Germinal center (tissue), 1 donor: ENCODE measurements at places on chromosomes 4 and X.

DNA sequence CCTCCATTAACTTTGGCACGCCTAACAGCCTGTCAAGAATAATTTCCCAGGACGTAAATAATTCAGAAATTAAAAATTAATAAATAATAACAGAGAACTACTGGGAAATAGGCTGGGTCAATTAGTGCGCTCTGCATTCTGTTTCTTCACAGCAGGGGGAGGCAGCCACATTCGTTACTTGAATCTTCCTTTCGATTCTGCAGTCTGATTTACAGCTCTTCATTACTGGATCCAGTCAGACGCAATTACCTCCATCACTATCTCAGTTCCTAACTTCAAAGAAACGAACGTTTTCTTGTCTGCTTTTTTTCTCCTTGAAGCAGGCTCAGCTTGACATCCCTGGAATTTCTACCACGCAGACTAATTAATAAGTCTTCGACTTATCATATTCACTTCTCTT lies 9.0 kb upstream of the RPL34 start:
- no peak for DNase-seq

DNA sequence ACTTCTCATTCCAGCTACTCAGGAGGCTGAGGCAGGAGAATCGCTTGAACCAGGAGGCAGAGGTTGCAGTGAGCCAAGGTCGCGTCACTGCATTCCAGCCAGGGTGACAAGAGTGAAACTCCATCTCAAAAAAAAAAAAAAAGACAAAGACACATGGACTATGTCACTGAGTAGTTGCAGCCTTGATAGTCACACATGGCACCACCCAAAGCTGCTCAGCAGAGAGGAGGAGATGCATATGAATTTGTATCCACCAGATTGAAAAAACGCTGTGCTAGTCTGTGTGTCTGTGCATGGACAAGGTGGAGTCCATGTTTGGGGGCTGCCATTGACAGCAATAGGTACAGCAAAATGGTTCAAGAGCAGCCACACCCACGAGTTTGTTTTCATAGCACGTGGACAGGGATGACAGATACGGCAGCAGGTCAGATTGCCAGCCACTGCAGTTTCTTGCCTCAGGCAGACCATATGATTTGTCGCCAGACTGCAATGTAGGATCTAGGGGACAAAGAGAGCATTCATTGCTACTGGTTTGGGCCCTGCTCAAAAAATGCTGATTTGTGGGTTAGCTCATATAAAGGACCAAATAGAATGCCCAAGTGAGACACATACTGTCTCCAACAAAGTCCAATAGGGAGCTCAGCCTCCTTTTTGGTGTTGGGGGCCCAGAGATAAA lies 89.9 kb downstream of the CEP135 start:
- no peak for DNase-seq

- DNase-seq: no peak
Observed at GRCh38 chr4:25915353-25915705, 1.3 kb downstream of the SMIM20 start.

- DNase-seq: no peak
Observed at GRCh38 chr4:101337688-101338087, 9.6 kb downstream of the PPP3CA start.

DNA sequence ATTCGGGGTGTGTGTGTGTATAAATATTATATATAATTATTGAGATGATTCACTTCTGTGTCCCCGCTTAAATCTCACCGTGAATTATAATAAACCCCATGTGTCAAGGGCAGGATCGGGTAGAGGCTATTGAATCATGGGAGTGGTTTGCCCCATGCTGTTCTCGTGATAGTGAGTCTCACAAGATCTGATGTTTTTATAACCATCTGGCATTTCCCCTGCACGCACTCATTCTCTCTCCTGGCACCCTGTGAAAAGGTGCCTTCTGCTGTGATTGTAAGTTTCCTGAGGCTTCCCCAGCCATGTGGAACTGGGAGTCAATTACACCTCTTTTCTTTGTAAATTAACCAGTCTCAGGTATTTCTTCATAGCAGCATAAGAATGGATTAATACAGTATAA lies 851.4 kb upstream of the AGA start:
- DNase-seq: no peak

DNA sequence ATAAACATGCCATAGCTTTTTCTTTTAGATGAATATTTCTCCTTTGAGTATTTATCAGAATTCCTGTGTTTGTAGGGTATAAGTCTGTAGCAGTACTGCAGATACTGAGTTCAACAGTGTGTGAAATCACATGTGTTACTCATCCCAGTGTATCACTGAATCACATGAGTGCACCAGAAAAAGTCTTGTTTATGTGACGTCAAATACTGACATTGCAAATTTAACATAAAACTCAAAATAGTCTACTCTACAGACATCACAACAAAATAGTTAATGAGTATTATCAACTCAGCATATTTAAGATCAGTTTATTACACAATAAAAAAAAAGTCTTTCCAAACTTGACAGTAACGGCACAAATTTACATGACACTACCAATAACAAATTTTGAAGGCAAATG lies 221.3 kb downstream of the DCTD start:
- no peak for DNase-seq

GRCh38 chr4:7842384-7843279 lies 97.0 kb downstream of the AFAP1 start:
- DNase-seq: no peak

DNA sequence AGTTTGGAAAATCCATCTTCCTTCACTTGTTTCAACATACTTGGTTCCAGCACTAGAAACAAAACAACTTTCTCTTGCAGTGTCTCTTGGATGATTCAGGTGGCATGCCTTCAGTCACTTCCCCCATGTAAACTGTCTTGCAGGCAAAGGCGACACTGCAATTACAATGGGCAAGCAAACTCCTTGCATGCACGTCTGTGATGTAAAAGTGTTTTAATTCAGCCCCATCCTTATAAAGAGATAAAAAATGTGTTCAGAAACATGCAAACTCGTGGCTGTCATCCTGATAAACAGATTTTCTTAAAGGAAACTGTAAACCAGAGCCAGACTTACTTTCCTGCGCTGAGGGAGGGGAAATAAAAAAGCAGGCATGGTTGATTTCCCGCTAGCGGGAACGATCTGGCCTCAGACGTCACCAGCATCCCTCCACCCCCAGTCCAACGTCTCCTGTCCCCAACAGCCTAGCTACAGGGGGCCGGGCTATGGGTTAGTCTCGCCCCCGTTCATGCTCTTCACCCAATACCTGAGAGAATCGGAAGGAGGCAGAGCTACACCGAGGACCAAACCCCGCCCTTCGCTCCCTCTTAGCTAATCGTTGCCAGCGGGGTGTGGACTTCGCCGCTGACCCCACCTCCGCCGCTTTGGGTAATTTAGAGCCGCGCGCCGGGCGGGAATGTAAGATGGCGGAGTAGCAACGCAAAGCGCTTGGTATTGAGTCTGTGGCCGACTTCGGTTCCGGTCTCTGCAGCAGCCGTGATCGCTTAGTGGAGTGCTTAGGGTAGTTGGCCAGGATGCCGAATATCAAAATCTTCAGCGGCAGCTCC lies at the start of gene PRPS1:
PRPS1 (plus strand) TSS at position 673 of the 824 bp plus-strand sequence; CDS start at position 792, 119 bp downstream.
- DNase-seq: peak; percentile 90

GRCh38 chr4:36168127-36168878 lies 76.0 kb downstream of the ARAP2 start:
- DNase-seq: no peak

DNA sequence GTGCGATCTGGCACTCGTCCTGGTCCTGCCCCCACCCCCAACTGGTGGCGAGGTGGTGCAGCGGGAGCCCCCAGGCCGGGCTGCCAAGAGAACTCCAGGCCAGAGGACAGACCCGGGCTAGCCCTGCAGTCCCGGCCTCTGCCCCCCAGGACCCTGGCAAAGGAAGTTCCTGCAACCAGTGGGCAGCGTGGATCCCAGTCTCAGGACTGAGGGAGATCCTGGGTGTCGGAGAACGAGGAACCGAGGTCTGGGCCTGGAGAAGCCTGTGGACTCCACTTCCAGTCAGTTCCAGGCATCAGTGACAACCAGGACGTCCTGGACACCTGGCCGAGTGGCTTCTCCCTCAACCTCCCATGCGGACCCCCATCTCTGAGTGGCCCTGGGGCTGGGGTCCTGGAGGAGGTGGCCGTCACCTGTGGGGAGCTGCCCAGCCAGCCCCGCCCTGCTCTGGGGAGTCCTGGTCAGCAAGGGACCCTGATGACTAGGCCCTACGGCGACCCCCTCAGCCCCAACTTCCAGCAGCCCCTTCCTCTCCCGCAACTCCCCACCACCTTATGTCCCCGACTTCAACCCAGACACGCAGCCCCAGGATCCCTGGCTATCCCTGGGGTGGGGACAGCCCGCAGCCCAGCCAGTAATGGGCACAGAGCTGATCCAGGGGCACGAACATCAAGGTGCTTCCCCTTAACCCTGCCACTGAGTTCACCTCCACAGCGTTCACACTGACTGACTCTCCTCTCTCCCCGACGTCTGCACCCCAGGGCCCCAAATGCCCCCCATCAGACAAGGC lies 53.7 kb upstream of the NKX1-1 start:
- no peak for DNase-seq

DNA sequence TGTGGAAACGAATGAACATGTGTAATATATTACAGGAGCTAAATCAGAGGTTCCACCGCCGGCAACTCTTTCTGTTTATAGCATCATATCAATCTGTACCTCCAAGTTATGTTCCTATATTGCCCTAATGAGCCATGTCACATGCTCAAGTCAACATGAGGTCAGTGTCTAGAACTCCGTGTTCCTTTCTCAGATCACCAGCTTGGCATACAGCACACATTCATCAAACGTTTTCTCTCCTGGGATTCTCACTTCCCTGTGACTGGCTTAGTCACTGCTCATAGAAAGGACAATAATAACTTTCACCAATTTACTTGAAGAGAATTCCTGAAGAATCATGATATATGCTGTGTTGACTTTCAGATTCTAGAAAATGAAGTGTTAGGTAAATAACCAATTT lies 532.0 kb upstream of the SPANXN1 start:
- no peak for DNase-seq
